Stimulated activated CD8-positive, alpha-beta memory T cell treated with anti-CD3 and anti-CD28 coated beads, Interleukin-15, amount 100 ng/mL, for 48 hours (primary cell): ENCODE measurements at places on chromosomes 7 and 10.

- DNase-seq = no peak
These were observed 9.9 kb downstream of the GPR85 start for GRCh38 chr7:113076703-113077102.

DNA sequence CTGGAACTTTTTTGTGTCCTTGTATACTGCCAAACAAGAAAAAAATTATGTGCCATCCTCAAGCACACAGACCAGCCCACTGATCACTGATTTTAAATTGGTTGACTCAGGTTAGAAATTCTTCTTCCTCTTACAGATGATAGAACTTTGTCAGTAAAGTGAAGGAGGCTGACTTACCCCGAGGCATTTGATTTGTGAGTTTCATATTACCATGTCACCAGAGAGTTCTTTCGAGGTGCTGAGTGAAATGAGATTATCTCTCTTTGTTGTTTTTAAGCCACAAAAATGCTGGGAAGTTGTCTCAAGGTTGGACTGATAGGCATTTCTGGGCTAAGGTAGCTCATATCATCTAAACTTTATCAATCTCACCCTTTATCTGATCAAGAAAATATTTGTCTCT lies 78.8 kb upstream of the FAM180A start:
- DNase-seq = no peak

GRCh38 chr10:43261578-43262396 lies 5.1 kb downstream of the RASGEF1A start:
- DNase-seq = no peak

DNA sequence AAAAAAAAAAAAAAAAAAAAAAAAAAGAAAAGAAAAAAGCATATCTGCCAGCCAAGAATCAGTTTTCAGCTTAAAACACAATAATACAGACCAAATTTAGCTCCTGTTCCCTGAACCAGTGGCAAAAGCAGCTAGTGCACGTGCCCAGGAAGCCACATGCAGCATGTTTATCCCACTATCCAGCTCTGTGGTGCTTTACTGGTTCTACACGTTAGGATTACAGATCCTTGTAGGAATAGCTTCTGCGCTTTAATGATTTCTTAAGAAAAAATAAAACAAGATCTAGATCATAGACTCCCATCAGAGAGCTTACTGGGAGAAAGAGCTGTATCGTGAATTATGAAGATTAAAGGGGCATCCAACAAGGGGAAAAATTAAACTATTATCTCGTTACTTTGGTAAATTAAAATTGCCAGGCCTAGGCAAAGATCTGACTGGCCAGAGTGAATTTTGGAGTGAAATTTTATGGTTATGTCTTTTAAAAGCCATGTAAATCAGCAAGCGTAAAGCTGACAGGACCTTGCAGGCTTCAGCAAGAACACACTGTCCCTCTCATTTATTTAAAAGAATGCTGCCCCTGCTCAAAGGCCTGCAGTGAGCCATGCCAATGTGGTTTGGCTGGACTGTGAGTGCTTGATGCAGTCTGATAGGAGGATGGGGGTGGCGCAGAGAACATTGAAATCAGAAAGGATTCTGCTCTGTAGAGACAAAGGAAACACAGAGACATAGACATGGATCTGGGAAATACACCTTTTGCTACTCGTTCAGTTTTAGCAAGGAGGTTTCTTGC lies 177.3 kb upstream of the PHYHIPL start:
- DNase-seq = no peak

DNA sequence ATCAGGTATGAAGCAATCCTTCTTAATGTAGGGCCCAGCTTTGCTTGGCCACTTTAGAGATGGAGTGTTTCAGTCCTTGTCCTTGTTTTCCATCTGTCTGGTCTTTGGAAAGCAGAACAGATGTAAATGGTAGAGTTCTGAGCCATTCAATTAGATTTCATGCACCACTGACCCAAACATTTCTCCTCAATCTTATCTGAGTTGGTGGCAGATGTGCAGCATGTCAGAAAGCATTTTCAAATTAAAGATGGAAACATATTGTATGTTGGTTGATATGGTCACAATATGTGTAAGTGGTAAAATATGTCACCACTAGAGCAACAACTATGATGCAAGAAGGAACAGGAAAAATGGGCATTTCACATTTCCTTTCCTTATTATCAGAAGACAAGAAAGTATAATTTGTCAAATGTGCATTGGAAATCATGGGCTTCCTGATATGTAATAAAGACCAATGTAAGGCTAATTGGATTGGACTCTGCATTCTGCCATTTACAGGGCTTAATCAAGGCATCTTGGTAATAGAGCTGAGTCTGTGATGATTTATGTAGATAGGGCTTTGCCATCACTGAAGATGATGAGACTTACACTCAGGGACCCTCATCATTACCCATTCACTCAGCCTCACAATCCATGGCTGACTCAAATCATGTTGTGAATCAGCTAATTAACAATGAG lies 750.7 kb downstream of the NRG3 start:
- DNase-seq = no peak

DNA sequence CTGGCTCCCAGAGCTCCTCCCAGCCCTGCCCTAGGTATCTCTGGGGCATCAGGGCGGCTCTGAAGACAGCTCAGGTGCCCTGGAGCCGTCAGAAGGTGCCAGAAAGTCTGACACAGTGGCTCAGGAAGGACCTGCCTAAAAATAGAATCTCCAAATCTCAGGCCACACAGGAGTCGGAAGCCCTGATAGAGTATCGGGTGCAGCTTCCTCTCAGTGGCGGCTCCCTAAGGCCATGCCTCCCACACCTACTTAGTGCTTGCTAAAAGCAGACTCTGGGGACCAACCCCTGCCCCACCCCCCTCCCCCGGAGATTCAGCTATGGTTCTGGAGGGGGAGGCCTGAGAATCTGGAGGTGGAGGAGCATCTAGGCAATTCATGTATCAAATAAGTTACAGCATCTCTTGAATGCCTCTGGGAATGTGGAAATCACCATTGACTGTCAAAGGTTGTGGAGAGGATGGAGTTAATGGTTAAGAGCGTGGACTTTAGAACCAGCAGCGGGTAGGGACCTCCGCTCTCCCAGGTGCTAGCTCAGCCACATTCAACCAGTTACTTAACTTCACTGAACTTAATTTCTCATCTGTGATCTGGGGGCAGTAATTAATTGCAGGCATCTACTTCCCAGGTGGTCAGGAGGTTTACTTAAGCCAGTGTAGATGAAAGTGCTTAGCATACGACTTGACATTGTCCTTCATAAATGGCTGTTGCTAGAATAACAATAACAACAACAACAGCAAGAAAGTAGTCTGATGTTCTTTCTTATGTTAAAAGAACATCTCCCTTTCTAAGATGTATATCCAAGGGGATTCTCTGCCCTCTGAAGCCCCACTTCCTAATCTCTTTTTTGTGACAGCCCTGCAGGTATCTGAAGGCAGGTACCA lies 38.6 kb upstream of the MXI1 start:
- DNase-seq = no peak

- no peak for DNase-seq
These were observed 190.0 kb upstream of the LYZL2 start for GRCh38 chr10:30819341-30820181.

DNA sequence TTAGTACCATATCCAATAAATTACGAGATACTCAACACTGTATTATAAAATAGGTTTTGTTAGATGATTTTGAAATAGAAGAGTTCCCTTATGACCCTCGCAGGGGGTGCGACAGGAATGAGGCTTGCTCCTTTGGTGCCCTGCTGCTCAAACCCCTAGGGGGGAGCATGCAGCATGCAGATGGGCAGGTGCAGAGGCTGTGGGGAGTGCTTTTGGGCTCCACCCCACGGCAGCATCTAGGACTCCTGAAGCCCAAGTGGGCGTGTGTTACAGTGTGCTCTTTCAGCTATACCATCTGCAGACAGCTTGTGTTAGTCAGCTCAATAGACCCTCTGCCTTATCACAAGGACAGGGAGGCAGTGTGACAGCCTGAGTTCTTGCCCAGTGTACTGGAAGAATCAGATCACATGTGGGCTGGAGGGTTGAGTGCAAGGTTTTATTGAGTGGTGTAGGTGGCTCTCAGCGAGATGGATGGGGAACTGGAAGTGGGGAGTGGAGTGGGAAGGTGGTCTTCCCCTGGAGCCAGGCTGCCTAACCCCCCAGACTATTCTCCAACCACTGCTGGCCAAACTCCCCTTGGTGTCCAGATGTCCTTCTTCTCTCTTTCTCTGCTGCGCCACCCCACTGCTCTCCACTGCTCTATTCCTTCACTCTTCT lies 3.1 kb upstream of the MRC1 start:
- DNase-seq = no peak

- DNase-seq = no peak
These were observed 81.8 kb upstream of the CREB5 start for GRCh38 chr7:28330384-28331070.

DNA sequence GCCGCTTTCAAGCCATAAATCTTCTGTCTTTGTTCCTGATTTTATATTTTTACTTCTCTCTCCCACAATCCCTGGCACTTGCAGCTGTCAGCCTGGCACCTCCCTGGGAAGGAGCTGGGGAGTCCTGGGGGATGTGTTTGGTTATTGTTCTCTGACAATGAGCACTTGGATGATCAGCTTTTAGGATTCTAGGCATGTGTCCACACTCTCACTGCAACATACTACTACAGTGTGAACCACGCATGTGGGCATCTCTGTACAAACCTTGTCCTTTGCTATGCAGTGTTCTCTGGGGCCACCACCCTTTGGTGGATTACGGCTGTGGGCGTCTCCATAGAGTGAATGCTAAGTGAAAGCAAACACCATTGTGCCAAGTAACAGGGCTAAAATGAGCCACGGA lies 168.4 kb upstream of the KMT2E start:
- DNase-seq = no peak

- no peak for DNase-seq
These were observed 49.3 kb upstream of the KMT2E start for GRCh38 chr7:104964626-104965236.

- DNase-seq = no peak
These were observed 52.2 kb upstream of the ZPBP start for GRCh38 chr7:50145226-50145625.
